ENCODE measurements at places on chromosomes 4 and X.

DNA sequence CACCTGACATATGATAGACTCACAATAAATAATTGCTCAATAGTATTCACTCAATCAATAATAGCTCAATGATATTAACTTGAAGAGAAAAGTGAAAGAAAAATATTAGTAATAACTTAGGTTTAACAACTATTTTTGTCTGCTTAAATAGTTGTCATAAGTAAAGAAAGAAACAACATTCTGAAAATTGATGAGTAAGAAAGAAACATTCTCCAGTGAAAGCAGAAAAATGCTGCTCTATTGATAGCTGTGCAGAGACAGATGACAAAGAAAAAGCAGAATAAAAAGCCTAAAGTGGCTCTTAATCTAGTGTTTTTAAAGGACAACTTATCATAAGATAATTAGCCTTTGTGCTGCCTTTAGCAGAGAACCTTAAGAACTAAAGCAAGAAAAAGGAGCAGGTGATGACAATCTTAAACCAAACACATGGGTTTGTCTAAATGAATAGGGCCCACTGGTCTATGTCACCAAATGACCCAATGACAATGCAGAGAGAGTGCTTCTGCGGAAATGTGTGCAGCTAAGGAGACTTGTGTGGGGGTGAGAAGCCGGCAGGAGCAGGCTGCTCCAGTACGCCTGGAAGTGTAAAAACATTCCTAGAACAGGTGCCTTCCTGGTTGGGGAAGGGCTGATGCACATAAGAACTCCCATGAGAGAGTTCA, 13.2 kb downstream of the HS3ST1 start:
- DNase-seq, result peak; percentile 15

GRCh38 chrX:997631-998137, 214.8 kb downstream of the CRLF2 start:
- DNase-seq, result no peak

DNA sequence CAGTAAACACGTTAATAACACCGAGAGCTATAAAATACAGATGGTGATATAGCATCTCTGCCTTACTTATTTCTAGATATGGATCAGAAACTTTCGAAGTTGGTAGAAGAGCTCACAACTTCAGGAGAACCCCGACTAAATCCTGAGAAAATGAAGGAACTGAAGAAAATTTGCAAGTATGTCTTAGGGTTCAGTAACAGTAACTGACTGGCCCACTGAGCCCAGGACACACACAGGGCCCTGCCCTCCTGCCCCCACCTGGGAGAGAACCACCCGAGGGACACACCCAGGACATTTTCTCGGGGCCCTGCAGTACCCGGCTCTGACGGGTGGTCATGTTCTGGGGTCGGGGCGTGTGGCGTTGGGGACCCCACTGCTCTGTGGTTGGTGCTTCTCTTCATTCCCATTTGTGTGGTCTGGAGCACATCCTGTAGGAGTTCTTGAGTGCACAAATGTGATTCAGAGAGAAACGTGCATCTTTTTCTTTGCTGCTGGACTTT, 1.1 kb downstream of the UVSSA start:
- DNase-seq, result no peak

GRCh38 chr4:95049551-95050233, 291.9 kb downstream of the BMPR1B start:
- peak; percentile 25 for DNase-seq

- DNase-seq, result no peak
These were observed 365.5 kb downstream of the ZNF674 start for GRCh38 chrX:46179748-46180147.

- DNase-seq, result no peak
These were observed 28.3 kb upstream of the MSANTD1 start for GRCh38 chr4:3220476-3221183.

- peak; percentile 79 for DNase-seq
These were observed 182.7 kb upstream of the PCDH7 start for GRCh38 chr4:30537456-30537855.

DNA sequence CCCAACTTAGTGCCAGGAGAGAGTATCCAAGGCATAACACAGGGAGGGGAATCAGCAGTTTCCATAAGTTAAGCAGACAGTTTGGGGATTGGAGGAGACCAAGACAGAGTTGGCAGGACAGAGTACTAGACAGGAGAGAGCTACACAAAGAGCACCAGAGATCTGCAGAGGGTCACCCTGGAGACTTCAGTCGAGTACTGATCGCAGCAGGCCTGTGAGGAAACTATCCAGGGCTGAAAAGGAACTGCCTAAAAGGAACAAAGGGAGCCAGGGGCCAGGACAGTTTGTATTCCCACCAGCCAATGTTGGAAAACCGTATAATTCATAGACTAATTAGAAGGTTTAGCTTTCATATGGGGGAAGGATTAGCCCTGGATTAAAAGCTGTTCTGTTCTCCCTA, 80.6 kb upstream of the ENPP6 start:
- DNase-seq, result no peak

DNA sequence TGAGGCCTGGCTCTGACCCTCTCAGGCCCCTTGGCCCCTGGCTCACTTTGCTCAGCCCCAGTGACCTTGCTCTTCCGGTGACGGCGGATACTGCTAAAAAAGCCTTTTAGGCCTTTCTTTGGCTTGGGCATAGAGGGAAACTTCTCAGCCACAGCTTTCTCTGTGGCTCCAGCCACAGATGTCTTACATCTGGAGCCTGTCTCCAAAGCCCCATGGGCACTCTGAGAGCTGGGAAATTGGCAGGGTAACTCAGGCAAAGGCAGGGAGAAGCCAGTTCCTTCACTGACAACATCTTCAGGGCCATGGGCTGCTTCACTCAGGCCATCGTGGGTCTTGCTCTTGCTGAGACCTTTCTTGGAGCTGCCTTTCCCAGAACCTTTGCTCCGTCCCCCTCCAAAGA, 12.8 kb downstream of the AMER1 start:
- DNase-seq, result no peak
